ENCODE measurements at places on chromosomes 5 and 9.
A peak's percentile ranks its signal among the peaks of the same experiment; 100 is the strongest.

- DNase-seq, result no peak
Observed at GRCh38 chr5:31967461-31967860, 206.7 kb downstream of the GOLPH3 start.

GRCh38 chr5:170337045-170337733 lies 39.6 kb upstream of the LCP2 start:
- DNase-seq, result no peak

DNA sequence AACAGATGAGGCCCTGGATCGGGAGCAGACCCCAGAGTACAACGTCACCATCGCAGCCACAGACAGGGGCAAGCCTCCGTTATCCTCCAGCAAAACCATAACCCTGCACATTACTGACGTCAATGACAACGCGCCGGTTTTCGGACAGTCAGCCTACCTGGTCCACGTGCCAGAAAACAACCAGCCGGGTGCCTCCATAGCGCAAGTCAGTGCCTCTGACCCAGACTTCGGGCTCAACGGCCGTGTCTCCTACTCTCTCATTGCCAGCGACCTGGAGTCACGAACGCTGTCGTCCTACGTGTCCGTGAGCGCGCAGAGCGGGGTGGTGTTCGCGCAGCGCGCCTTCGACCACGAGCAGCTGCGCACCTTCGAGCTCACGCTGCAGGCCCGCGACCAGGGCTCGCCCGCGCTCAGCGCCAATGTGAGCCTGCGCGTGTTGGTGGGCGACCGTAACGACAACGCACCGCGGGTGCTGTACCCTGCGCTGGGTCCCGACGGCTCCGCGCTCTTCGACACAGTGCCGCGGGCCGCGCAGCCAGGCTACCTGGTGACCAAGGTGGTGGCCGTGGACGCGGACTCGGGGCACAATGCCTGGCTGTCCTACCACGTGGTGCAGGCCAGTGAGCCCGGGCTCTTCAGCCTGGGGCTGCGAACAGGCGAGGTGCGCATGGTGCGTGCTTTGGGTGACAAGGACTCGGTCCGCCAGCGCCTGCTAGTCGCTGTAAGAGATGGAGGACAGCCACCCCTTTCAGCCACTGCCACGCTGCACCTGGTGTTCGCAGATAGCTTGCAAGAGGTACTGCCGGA lies 1.6 kb upstream of the PCDHGA11 start:
- no peak for DNase-seq

GRCh38 chr9:122286764-122287163 lies 22.1 kb downstream of the MRRF start:
- no peak for DNase-seq

DNA sequence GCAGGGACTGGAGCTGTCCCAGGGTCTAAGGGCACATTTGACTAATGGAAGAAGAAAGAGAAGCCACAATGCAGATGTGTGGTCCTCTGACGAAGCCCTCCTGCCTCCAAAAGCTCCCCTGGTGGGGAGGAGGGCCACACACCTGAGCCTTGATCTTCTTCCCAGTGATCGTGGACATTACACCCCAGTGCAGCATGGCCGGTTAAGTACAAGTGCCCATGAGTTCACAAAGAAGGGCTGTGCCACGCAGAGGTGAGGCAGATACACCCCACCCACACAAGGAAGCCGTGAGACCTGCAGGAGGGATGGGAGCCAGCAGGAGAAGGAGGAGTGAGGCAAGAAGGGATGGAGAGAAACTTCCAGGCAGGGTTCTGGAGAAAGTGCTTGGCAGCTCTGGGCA lies 199.0 kb upstream of the MVB12B start:
- peak; percentile 21 for DNase-seq

GRCh38 chr5:98309785-98310598 lies 463.5 kb upstream of the RGMB start:
- no peak for DNase-seq

GRCh38 chr5:65663804-65664521 lies 39.1 kb downstream of the SHLD3 start:
- no peak for DNase-seq

DNA sequence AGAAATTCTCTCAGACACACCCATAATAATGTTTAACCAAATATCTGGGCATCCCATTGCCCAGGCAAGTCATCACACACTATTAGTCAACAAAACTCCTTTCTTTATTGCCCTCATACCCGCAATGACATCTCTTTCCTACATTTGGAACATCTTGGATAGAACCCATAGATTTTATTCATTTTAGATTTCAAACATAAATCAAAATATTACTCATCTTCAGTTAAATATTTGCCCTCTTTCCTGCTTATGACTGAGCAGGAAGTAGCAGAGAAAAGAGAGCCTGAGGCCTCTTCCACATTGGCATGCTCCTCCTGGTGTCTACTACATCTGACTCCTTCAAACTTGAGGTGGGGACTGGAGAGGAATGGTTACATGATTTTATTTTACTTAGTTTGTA lies 592.0 kb downstream of the CHSY3 start:
- DNase-seq, result no peak

DNA sequence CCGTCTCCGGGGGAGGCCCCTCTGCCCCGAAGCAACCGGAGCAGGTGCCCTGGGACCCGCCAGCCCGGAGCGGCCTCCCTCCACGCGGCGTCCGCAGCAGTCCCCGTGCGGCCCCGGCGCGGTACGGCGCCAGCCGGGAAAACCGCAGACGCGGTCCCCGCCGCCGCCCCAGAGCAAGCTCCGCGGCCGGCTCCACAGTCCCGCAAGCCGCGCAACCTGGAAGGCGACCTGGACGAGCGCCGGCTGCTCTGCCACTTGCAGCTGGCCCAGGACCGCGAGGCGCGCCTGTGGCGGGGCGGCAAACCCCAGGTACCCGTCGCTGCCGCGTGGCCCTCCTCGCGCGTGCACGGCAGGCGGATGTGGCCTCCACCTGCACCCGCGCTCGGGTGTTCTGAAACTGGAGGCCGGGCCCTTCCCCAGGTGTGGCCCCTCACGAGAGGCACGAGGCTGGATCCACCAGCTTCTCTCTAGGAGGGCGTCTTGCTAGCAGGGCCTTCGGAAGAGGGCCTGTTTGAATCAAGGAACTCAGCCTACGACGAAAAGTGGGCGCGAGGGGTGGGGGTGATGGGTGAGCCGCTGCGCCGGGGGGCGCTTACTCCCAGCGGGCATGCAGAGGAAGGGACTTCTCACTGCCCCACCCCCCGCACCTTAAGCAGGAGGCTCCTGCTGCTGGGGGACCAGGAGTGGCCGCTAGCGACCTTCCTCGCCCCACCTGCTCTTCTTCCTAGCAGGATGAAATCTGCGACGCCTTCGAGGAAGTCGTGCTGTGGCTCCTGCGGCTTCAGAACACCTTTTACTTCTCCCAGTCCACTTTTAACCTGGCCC lies 602 bp downstream of the CCNI2 start:
- no peak for DNase-seq

DNA sequence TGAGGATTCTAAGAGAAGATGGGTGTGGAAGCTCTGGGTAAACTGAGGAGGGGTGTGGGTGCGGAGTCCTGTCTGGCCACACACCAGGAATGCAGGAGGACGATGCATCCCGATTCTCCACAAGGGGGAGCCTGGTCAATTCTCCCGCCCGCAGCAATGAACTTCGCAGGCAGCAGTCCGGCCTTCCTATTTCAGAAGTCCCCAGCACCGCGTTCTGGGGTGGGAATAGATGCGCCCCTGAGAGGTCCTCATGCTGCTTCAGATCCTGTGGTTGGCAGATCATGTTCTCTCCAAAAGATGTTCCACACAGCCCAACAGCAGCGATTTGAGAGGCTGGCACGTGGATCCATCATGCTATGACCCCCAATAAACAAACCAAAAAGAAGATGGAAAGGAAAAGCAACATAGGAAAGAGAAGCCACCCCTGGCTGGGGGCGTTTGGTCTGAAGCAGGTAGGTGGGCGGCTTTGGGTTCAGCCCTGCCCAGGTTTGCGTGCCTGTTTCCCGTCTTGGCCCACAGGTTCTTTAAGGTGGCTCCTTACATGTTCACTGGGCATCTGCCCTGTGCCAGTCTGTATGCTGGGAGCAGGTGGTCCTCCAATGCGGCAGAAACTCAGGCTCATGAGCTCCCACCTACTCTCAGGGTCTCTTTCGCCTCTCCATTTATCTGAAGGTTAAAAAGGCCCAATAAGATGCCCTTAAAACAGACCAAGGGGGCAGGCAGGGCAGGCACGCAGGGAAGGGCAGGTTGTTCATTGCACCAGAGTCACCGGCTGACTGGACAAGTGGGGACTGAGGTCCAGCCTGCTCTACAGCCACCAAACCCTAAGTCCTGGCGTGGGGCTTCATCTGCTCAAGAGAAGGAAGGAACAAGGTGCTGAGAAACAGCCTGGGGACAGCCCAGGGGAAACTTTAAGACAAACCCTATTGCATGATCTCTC lies 171.6 kb downstream of the PAX5 start:
- DNase-seq, result no peak

DNA sequence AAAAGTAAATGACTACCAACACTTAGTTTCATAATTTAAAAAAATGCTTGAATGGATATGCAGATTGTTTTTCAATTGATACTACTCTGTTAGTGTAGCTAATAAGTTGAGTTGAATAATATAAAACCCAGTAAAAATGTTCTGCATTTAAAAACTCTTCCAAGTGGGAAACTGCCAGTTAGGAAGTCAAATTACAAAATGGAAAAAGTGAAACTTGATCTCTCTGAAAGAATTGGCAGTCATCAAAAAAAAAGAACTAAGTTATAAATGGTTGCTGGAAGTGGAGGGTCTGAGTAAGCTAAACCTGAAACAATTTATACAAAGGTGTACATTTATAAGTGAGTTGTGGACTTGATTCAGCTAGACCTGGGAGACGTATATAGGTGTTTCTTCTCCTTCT lies 52.4 kb downstream of the VCAN start:
- DNase-seq, result no peak

- DNase-seq, result no peak
Observed at GRCh38 chr5:127652952-127653611, 4.2 kb downstream of the CTXN3 start.

DNA sequence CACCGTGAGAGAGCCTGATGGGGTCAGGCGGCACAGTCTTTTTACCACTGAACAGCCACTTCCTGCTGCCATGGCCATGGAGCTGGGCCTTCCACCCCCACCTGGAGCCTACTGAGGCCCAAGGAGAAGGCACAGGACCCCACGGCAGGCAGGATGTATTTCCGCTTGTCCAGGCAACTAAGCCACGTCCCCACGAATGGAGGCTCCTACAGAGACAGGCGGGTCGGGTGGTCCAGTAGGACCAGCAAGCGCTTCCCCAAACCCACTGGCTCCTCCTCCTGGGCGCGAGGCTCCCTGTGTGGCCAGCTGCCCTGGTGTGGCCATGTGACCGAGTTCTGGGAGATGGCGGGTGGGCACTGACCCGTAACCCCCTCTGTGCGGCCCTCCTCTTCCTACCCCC lies 66.5 kb downstream of the SECISBP2 start:
- DNase-seq, result no peak

- DNase-seq, result no peak
Observed at GRCh38 chr5:76389513-76390154, 13.5 kb upstream of the IQGAP2 start.

DNA sequence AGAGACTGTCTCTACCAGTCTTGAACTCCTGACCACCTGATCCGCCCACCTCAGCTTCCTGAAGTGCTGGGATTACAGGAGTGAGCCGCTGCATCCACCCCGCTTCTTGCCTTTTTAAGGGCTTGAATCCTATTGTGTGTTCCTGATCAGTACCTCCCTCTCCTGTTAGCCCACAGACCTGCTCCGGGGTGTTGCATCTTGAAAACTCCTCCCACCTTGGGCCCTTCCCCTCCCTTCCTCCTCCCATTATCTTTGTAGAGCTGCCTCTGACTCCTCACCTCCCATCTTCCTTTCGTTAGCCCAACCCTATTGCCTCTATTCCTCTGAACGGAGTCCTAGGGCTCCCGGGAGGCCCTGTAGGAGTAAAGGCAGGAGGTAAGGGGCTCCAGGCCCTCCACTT lies 48.5 kb upstream of the NEK6 start:
- no peak for DNase-seq

DNA sequence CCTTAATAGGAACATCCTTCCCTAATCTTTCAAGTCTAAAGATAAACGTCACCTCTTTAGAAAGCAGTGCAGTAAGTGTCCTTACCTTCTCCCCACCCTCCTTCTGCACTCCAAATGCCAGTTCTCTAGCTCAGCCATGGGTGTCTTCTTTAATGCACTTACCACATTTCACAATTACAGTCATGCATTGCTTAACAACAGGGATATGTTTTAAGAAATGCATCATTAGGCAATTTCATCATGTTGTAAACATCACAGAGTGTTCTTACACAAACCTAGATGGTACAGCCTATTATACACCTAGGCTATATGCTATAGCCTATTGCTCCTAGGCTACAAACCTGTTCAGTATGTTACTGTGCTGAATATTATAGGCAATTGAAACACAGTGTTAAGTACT lies 91.2 kb downstream of the RFX3 start:
- no peak for DNase-seq

- DNase-seq, result no peak
Observed at GRCh38 chr9:4678679-4679267, 596 bp upstream of the CDC37L1 start.

- no peak for DNase-seq
Observed at GRCh38 chr5:72871366-72872024, 55.0 kb downstream of the TNPO1 start.

DNA sequence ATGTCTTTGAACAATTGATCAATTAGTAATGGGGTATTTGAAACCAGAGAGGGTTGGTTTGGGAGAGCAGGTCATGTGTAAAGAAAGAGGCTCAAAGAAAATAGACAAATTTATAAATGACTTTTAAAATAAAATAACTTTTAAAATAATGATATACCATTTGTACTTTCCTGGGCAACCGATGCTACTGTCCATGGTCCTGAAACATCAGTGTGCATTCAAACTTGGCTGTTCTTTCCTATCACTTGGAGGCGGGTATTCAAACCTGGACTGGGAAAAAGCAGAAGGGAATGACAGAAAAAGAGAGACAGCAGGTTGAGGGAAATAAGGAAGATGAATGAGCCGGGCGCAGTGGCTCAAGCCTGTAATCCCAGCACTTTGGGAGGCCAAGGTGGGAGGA lies 1446.4 kb upstream of the WWC1 start:
- no peak for DNase-seq

DNA sequence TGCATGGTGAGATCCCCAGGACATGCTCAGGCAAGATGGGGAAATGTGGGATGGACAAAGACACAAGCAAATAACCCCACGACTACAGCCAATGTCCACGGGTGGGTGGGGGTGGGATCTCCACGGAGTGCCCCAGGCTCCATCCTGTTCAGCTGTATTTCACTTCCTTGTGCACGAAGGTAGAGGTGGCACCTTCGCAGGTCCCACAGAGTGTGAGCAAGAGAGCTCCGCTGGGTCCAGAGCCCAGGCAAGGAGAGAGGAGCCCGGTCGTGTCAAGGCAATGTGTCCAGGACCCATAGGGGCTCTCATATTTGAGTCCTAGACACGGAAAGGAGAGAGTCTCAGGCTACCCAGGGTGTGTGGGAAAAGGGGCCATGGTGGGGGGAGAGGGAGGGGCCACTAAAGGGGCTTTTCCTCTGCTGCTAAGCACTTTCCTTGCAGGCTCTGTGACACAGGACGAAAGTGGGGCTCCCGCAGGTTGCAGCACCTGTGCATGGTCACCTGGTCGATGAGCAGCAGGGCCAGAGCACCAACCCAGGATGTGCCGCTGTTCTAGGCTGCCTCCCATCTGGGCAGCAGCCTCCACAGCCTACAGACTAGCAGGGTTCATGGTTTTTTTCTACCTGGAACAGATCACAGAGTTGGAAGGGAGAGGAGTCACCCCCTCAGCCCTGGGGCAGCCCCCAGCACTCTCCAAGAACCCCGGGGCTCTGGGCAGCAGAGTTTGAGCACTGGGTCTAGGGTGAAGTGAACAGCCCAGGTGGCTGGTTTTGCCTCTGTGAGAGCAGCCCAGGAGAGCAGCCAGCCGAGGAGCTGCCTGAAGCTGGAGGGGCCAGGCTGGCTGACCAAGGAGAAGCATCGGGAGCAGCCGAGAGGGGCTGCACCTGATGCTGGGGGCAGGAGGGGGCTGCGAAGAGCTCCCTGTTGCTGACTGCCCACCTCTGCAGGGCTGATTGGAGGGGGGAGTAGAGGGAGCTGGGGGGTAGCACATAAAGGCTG lies 100.7 kb upstream of the MVB12B start:
- no peak for DNase-seq
